ENCODE measurements at places on chromosomes 5 and 9.

- DNase-seq, result no peak
Observed at GRCh38 chr5:145587710-145588109, 247.4 kb downstream of the PRELID2 start.

DNA sequence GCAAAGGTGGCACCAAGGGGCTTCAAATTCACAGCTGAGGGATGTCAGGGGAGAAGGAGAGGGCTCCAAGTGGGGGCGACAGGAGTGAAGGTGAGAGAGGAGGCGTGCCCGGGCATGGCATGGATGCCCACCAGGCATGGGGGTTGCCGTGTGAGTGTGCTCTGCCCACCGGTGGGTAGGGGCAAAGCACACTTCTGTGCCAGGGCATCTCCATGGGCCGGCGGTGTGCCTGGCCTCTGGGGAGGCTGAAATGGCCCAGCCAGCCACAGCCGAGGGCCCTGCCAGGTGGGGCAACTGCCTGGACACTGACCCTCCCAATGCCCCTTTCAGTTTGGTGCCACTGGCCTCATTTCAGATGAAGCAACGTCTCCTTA lies 14.0 kb upstream of the RNU6ATAC start:
- DNase-seq, result no peak

DNA sequence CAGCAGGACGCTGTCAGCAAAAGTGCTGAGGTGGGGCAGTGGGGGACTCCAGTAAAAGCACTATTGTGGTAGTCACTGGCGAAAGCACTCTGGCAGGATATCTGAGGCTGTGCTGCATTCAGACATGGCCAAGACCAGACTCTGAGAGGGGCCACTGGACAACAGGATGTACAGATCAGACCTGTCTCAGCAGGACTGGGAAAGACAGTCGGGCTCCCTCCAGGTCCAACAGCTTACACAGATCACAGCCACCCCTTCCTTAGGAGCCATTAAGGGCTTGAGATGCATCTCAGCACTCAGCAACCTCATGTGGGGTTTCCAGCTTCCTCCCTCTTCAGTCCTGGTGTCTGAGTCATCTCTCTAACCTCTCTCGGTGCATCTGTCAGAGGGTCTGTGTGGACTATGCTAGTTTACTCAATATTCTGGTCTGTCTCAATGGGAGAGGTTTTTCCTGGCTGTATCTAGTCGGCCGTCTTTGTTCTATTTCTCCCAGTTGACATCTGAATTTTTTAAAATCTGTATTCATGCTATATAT lies 154.5 kb downstream of the CWC27 start:
- no peak for DNase-seq

- DNase-seq, result no peak
Observed at GRCh38 chr9:23630488-23630887, 195.6 kb downstream of the ELAVL2 start.

DNA sequence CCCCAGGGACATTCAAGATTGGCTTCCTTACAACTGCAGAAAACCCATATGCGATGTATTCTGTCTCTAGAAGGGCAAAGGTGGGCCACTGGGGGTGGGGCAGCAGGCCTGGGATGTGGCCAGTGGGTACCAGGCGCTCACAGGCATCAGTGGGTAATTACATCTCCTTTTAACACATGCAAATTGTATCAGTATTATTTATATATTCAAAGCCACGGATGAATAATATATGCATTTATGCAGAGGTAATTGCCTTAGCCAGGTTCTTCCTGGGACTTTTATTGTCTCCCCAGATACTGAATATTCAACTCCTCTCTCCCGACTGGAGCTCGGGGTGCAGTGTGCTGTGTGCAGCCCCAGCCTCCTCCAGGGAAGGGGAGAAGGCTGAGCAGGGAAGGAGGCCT lies 109.4 kb upstream of the MVB12B start:
- DNase-seq, result no peak

GRCh38 chr9:87615547-87616148 lies 110.3 kb upstream of the CTSL start:
- DNase-seq, result no peak

DNA sequence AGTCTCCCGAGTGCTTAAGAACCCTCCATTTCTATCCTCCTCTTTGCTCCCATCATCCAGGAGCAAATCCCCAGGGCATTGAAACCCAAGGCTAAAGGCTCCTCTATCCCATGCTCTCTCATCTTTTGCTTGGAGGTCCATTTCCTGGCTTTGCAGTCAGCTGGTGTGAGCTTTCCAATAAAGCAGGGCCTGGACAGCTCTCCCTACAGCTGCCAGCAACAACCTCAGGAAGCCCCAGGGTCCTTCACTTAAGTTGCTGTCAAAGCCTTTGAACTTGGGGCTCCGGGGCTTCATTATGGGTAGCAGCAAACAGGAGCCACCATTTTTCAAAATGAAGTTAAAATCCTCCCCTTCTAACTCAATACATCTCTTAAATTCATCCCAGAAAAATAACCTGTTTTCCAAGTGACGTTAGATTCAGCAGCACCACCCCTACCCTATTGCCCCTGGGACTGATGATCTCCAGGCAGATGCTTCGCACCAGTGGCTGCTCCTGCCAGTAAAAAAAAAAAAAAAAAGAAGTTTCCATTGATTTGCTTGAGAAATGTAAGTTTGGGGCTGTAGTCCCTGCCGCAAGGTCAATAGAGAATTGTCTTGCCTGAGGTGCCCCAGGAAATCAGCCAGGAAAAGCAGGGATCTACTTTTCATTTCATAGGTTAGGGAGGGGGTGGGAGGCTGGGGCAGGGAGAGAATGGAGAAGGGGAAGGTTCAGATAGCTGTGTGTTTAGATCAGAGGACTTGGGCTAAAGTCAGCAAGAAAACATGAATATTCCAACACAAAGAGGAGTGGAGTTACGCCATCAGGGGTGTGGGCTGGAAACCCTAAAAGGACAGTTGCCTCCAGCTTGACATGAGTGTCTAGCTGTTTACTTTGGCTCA lies 83.8 kb upstream of the IL6ST start:
- no peak for DNase-seq

DNA sequence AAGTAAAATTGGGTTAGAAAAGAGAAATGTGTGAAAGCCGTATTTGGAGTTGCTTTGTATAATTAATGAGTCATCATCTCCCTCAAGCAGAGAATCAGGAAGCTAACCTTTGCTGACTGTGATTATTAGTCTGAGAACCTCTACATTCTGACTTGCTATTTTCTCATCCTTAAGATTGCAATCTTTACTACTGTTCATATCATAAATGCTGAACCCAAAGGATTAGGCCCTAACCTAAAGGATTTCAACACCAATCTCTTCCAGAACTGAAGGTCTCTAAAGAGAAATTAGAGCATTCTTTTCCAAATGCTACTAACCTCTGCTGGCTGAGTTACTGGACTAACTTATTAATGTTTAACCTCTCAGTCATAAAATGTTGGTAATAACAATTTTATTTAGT lies 538.1 kb upstream of the MEF2C start:
- DNase-seq, result no peak

- no peak for DNase-seq
Observed at GRCh38 chr5:179375236-179375685, 30.0 kb upstream of the ADAMTS2 start.

Measured in kidney (tissue), 22 donors.